ENCODE measurements at places on chromosomes 16 and 17.

GRCh38 chr17:77828749-77829539 lies 129.6 kb upstream of the TNRC6C start:
- DNase-seq: no peak

- no peak for DNase-seq
These were observed 28.5 kb downstream of the NUP93 start for GRCh38 chr16:56758432-56758831.

DNA sequence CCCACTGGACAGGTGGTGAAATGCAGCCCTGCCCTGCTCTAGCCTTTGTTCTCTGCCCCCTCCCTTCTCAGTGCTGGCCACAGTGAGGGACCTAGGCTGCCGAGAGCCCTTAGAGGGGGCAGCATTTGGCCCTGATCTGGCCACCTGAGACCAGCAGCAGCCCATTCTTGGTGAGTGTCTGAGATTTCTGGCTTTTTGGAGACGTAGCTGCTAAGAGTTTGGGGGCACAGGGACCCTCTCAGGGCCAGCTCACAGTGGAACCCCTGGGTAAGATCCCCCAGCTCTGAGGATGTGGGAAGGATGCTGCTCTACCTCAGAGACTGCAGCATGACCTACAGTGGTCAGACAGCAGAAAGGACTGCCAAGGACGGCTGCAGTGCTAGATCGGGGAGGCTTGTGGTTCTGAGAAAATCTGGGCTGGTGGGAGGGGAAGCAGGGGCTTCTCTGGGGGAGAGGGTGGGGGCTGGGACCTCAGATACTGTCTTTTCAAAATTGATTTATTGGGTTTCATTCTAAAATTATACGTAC lies 13.3 kb downstream of the GRB7 start:
- no peak for DNase-seq

GRCh38 chr17:57388131-57388725 lies 131.9 kb downstream of the MSI2 start:
- DNase-seq: no peak

GRCh38 chr16:55273356-55273755 lies 50.6 kb upstream of the IRX6 start:
- no peak for DNase-seq

- no peak for DNase-seq
These were observed 18.0 kb downstream of the ADCY7 start for GRCh38 chr16:50284131-50284911.

DNA sequence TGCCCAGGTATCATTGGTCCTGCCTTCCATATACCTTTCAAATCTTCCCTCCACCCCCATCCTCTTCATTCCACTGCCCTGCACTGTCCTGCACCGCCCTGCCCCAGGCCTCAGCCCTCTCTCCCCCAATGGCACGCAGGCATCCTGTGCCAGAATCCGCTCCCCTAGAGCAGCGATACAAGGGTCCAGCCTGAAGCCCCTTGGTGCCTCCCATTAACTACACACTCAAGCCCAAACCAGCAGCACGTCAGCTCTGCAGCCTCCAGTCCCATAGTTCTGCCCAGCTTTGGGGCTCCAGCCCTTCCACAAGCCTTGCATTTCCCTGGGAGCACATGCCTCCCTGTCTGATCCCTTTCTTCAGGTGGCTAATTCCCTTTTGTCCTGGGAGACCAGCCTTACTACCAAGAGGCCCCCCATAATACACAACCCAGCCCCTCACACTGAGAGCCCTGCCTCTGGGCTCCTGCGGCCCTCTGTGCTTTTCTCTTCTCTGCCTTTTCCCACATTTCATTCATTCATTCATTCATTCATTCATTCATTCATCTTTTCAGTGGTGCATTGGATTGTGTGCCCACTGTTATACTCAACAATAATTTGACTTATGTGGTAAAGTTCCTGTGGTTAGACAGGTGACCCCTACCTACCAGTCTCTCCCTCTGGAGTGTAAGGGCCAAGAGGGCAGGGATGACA lies 26.8 kb upstream of the DLX3 start:
- DNase-seq: no peak

- no peak for DNase-seq
These were observed 7.8 kb upstream of the C1QBP start for GRCh38 chr17:5446786-5447185.

DNA sequence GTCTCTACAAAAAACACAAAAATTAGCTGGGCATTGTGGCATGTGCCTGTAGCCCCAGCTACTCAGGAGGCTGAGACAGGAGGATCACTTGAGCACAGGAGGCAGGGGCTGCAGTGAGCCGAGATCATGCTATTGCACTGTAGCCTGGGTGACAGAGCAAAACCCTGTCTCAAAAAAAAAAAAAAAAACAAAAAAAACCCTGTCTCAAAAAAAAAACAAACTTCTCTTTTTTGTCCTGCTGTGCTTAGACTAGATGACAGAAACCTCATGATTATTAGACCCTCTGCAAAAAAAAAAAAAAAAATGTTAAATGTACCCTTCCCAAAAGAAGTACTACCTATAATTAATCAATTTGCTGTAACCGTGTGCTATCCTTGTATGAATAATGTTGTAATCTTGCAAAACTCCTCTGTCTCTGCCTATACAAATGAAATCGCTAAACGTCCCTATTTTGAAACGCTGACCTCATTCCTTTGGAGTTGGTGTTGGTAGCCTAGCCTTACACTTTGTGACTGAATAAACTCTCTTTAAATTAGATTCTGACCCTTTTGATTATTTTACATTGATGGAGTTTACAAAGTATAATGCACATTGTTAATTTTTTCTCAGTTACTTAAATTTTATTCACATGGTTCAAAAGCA lies 13.6 kb upstream of the DHRS7B start:
- DNase-seq: no peak

GRCh38 chr16:21713549-21714368 lies 50.0 kb downstream of the OTOA start:
- no peak for DNase-seq
